Activated CD8-positive, alpha-beta T cell treated with anti-CD3 and anti-CD28 coated beads, Interleukin-2, amount 10 ng/mL, durations not matched to agents 7 days and 5 days (primary cell): ENCODE measurements at places on chromosomes 7 and 10. TPM values are rescaled to one million over a fixed set of nuclear protein-coding genes. Genes with fewer than 3 reads are reported as not detected.

The ARMS2 gene
- total RNA-seq, result not detected

- DNase-seq, result peak; percentile 37
- no peak overlapping the region for H3K4me3 ChIP-seq
- no peaks in the 10 kb centered on the region for H3K36me3 ChIP-seq
- H3K27ac ChIP-seq, result no peak overlapping the region
- H3K4me1 ChIP-seq, result peaks cover 31% of the 10 kb centered on the region
Measured at GRCh38 chr10:79052291-79053080, 16.3 kb upstream of the ZMIZ1 start.

GRCh38 chr7:31735991-31736982 is 49.3 kb downstream of the PPP1R17 start:
- H3K4me3 ChIP-seq, result no peak overlapping the region
- DNase-seq, result peak; percentile 25
- no peak overlapping the region for H3K27ac ChIP-seq
- no peaks in the 10 kb centered on the region for H3K27me3 ChIP-seq

DNA sequence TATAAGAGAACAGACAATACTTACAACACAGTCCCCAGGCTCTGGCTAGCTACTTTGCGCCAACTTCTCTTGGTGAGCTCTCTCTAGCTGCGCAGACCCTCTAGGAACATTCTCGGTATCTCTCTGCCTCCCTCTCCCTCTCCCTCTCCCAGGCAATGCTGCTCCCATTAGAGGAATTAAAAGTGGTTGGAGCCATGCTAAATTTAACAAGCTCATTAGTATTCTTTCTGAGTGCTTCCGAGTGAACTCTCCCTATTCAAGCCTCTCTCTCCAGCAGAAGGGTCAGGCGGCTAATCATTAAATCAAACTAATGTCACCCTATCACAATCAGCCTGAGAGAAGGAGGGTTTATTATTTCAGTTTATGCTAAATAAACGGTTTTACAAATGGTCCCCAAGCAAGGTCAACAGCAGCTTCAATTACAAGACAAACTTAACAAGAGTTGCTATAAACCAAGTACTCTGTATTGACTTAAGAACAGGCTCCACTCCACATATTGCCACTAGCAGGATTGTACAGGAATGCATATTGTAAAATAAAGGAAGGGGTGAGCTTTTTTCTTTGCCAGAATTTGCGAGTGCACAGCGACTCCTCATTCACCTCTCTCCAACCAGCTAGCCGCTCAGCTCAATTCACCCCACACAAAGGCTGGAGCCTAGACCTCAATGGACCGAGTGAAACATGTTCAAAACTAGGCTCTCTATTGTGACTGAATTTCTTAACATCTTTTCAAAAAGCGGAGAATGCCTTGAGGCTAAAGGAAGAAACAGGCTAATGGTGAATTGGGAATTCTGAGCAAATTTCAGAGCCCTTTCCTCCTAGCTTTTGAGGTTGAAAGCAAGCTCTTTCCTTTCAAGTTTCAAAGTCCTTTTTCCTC is 84.4 kb downstream of the GLI3 start:
- H3K4me3 ChIP-seq, result no peak overlapping the region
- DNase-seq, result no peak
- no peak overlapping the region for H3K27ac ChIP-seq
- no peaks in the 10 kb centered on the region for H3K27me3 ChIP-seq

- no peaks in the 10 kb centered on the region for H3K4me1 ChIP-seq
- DNase-seq, result no peak
- no peak overlapping the region for H3K4me3 ChIP-seq
- no peaks in the 10 kb centered on the region for H3K27me3 ChIP-seq
- no peak overlapping the region for H3K27ac ChIP-seq
- no peaks in the 10 kb centered on the region for H3K36me3 ChIP-seq
Measured at GRCh38 chr7:4307316-4308204, 374.5 kb upstream of the FOXK1 start.

The FAM25C gene
- not detected for total RNA-seq

DNA sequence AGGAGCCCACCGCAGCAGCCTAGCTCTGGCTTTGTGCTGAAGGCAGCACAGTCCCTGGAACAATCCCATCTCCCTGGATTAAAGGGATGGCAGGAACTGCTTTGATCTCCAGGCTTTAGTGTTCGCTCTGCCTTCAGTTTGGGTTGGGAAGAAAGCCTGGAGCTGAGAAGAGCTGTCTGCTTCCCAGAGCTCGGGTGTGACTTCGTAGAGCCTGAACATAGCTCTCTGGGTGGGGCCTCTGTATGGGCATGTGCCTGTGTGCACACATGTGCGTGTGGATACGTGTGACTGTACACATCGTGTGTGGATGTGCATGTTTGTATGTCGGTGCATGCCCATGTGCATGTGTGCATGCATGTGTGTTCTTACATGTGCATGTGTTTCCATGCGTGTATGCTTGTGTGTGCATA is 8.7 kb downstream of the ADCY1 start:
- H3K4me3 ChIP-seq, result no peak overlapping the region
- no peak for DNase-seq
- H3K36me3 ChIP-seq, result no peaks in the 10 kb centered on the region

DNA sequence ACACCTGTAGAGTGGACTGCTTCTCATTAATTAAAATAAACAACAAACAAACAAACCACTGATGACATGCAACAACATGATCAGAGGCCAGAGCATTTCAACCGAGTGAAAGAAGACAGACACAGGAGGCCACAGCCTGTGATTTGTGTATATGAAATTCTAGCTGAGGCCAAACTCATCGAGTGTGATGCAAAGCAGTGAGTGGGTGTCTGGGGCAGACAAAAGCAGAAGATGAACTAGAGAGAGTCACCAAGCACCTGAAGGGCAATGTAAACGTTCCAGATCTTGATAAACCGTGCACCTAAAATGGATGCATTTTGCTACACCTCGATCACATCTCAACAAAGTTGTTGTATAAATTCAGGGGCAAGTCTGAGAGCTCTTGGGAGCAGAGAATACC is 108.4 kb downstream of the KLF6 start:
- H3K36me3 ChIP-seq, result no peaks in the 10 kb centered on the region
- H3K4me3 ChIP-seq, result no peak overlapping the region
- peaks cover 2% of the 10 kb centered on the region for H3K27me3 ChIP-seq
- no peak for DNase-seq
- no peaks in the 10 kb centered on the region for H3K4me1 ChIP-seq

- DNase-seq, result no peak
- H3K4me1 ChIP-seq, result peaks cover 2% of the 10 kb centered on the region
- H3K27ac ChIP-seq, result no peak overlapping the region
- no peaks in the 10 kb centered on the region for H3K36me3 ChIP-seq
- H3K27me3 ChIP-seq, result peaks cover 10% of the 10 kb centered on the region
- H3K4me3 ChIP-seq, result no peak overlapping the region
Measured at GRCh38 chr7:27121684-27122076, 8.9 kb downstream of the HOXA4 start.

DNA sequence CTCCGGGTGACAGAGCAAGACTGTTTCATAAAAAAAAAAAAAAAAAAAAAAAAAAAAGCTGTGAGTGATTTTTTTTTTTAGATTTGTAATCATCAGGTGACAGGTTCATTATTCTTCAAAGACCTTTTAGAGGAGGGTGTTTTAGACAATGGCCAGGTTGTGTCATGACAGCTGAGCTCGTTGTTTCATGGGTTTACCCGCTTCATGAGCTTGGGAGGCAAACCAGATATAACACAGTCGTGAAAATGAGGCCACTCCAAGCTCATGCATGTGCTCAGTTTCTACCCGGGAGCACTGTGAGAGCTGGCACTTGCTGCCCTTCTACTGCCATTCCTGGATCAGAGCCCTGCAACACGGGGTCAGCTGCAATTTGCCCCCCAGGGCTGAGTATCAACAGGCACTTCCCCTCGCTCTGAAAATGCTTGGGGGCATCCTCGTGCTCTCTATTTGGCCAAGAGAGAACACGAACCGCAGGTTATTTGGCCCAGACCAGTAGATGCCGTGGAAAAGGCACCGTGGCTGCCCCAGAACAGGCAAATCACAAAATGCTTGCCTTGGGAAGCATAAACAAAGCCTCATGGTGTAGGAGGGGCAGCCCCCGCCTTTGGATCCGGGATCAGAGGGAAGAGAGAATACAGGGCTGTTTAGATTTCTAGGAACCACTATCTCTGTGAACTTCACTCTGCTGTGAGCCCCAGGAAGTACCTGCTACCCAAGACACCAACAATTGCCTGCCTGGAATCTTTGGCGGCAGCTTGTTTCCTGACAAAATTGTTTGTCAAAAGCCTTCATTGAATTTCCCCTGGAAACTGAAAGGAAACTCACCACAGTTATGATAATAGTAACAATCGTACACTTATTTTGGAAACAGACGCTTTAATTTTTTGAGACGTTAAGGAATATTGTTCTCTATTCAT is 371.0 kb downstream of the FRMD4A start:
- no peak overlapping the region for H3K27ac ChIP-seq
- peaks cover 3% of the 10 kb centered on the region for H3K4me1 ChIP-seq
- H3K27me3 ChIP-seq, result peaks cover 3% of the 10 kb centered on the region

The MYO3A gene
- not detected for total RNA-seq

DNA sequence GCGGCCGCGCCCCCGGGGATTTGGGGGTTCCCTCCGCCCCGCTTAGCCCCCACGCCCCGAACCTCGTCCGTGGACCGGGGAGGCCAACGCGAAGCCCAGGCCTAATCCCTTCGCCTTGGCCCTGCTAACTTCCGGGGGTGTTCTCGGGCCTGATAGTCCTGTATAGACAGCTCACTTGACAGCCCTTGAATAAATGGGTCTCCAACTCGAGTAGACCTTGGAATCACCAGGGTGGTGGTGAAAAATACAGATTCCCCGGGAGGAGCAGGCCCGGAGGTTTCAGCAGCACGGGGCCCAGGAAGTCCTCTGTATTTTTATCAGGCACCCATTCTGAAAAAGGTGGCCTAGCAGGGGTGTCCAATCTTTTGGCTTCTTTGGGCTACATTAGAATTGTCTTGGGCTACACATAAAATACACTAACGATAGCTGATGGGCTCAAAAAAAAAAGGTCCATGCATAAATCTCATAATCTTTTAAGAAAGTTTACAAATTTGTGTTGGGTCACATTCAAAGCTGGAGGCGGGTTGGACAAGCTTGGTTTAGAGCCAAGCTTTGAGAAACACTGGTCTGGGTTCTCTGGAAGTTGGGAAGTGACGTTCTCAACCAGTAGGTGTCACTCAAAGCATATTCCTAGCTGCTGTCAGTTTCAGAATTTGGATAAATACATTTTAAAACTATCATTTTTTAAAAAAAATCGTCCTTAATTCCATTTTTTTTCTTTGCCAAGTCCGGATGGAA is 221.7 kb downstream of the PHTF2 start:
- H3K4me1 ChIP-seq, result peaks cover 12% of the 10 kb centered on the region
- peaks cover 38% of the 10 kb centered on the region for H3K27me3 ChIP-seq
- no peak overlapping the region for H3K27ac ChIP-seq
- DNase-seq, result peak; percentile 54
- H3K36me3 ChIP-seq, result no peaks in the 10 kb centered on the region

- no peak for DNase-seq
- H3K27ac ChIP-seq, result no peak overlapping the region
- H3K36me3 ChIP-seq, result no peaks in the 10 kb centered on the region
- no peaks in the 10 kb centered on the region for H3K27me3 ChIP-seq
- H3K4me1 ChIP-seq, result no peaks in the 10 kb centered on the region
- no peak overlapping the region for H3K4me3 ChIP-seq
Measured at GRCh38 chr10:94219829-94220228, 142.9 kb downstream of the NOC3L start.

- no peak for DNase-seq
- H3K27me3 ChIP-seq, result no peaks in the 10 kb centered on the region
- H3K4me1 ChIP-seq, result peaks cover 9% of the 10 kb centered on the region
- no peak overlapping the region for H3K4me3 ChIP-seq
- H3K27ac ChIP-seq, result no peak overlapping the region
Measured at GRCh38 chr7:101957744-101958525, 140.5 kb downstream of the CUX1 start.

- H3K36me3 ChIP-seq, result no peaks in the 10 kb centered on the region
- peaks cover 30% of the 10 kb centered on the region for H3K4me1 ChIP-seq
- no peak overlapping the region for H3K4me3 ChIP-seq
- H3K27me3 ChIP-seq, result peaks cover 9% of the 10 kb centered on the region
- no peak for DNase-seq
Measured at GRCh38 chr10:69819716-69820506, 18.2 kb downstream of the COL13A1 start.

DNA sequence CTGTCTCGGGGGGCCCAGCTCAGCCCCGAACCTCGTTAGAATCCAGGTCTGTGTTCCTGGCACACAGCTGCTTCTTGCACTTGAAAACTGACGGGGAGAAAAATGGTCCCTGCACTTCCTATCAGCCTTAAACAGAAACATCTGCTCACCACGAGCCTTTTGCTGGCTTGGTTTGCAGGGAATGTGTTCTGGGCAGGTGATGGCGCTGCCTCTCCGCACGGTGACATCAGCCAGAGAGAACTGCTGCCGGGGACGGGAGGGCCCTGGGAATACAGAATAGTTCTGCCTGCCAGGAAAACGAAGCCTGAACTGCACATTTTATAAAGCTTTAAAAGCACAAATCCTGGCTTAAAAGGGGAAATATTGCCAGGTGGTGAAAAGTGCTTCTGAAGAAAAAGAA is 622.5 kb downstream of the TYW1 start:
- H3K36me3 ChIP-seq, result no peaks in the 10 kb centered on the region
- no peaks in the 10 kb centered on the region for H3K4me1 ChIP-seq

The SLIT1 gene
- total RNA-seq, result 0.70 TPM

DNA sequence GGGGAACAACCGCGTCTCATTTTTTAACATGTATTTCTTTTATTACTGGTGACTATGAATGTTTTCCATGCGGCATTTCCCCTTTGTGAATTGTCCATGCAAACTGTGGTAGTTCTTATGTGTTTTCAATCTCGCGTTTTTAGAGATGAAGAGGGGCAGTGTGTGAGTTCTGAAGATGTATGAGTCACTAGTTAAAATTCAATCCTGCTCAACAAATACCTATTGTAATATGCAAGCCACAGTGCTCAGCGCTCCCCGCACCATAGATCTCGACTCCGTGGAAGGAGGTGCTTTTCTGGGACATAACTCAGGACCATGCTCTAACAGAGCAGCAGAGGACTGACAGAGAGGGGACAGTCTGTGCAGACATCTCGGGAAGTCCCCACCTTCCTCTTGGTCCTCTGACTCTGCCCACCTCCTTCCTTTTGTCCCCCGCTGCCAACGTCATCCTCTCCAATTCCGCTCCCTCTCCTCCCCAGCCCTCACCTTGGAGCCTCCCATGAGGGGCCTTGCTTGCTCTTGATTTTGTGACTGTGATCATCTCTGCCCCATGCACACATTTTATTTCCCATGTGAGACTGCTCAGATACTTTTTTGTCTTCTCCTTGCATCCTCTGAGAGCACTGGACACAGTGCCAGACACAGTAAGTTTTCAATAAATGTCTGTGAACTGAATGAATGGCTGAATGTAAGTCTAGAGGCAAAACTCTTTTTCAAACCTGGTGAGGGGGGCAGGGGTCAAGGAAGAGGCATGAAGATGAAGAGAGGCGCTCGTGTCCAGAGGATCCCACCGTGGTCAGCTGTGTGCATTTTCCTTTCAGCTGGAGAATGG is 42.7 kb upstream of the PLEKHA1 start:
- H3K27ac ChIP-seq, result no peak overlapping the region
- H3K4me3 ChIP-seq, result no peak overlapping the region
- H3K27me3 ChIP-seq, result peaks cover 17% of the 10 kb centered on the region
- peaks cover 2% of the 10 kb centered on the region for H3K4me1 ChIP-seq

GRCh38 chr10:98262571-98262970 is 5.4 kb downstream of the LOXL4 start:
- H3K27me3 ChIP-seq, result peaks cover 9% of the 10 kb centered on the region
- no peak overlapping the region for H3K4me3 ChIP-seq
- no peak overlapping the region for H3K27ac ChIP-seq
- DNase-seq, result peak; percentile 26
